GM12892 (cell line): ENCODE measurements at places on chromosomes 16 and 17.

GRCh38 chr16:59021751-59022150, 287.6 kb upstream of the GOT2 start:
- no peak for DNase-seq

DNA sequence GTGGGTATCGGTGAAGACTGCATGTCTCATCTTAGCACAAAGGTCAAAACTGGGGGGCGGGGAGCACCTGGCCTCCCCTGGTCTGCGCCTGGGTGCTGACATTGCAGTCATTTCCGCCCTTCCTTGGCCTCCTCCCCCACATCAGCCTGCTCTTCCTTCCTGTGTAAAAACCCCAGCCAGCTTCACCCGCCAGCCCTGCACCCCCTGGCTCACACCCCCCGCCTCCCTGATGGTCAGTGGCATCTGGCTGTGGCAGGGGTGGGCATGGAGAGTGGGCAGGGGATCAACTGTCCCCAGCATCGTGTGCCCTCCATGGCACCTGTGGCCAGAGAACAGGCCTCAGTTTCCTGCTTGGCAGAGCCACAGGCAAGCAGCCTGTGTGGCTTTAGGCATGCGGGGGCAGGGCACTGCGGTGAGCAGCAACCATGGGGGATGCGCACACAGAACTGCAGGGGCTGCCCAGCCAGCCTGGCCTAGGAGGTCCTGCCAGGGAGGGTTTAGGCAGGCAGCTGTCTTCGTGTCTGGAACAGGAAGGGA, 26.5 kb upstream of the LASP1NB start:
- peak; percentile 97 for DNase-seq

DNA sequence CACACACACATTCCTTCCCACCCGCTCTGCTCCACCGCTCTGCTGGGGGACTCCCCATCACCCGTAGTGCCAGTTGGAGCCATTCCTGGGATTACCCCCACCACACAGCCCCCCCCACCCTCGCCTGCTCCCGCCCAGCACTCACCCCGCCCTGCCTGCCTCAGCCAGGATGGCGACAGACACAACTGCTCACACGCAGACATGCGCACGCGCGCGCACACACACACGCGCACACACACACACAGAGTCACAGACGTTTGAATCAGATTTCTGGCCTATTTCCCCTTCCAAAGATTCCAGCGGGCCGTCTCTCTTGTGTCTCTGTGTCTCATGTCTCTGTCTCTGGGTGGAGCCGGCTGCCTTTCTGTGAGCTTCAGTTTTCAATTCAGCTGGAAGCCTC, 4.4 kb downstream of the CACNA1G start:
- DNase-seq = no peak

GRCh38 chr16:90061437-90061836, 15.7 kb downstream of the PRDM7 start:
- no peak for DNase-seq

DNA sequence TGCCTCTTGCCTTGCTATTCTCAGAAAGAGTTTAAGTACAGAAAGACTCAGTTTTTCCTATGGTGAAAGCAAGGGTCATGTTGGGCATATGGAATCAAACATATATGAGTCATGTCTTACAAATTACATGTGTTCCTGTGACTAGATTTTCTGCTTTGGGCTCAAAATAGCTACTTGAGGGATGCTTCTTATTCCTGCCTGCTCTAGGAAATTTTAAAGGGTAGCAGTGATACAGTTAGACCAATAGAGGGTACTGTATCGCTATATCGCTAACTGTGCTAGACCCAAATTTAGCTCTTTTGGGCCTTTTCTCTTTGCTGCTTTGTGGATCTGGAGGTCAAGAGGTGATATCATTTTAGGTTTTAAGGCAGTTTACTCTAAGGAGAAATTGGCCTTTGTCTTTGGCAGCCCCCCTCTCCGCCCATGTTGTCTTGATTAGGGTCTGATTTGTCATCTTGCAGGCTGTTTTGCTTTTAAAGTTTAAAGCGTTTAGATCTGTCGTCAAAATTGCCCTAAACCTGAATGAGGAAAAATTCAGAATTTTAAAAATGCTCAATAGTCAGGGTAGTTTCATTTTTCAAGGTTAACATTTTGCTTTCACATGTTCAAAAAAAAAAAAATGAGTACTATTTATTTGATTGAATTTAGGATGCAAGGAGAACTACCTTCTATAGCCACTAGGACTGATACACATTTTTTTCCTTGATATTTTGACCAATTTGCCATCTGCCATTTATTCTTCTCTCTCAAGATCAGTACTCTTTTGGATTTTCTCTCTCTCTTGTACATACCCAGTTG, 8.8 kb downstream of the NFATC3 start:
- DNase-seq = no peak

- no peak for DNase-seq
These were observed 1.7 kb downstream of the SMIM5 start for GRCh38 chr17:75634754-75635609.

DNA sequence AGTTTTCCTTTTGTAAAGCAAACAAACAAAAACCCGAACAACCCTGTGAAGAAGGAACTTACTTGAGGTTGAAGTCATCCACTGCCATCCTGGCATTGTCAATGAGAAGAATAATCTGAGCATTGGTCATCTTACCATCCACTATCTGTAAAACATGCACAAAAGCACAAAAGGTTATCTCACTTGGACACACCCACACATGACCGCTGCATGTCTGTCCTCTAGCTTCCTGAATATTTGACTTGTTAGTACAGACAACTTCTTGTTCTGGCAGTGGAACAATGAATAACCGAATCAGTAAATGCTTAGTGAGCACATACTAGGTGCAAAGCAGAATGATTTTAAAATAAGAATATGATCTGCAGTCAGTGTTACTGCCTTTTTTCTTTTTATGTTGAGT, 6.1 kb downstream of the KRT23 start:
- DNase-seq = no peak

- no peak for DNase-seq
These were observed at the start of gene ITGA2B for GRCh38 chr17:44389281-44389680. TSS of gene ITGA2B (minus strand) at chr17:44389649. CDS start at chr17:44389473, 176 bp downstream.

- DNase-seq = no peak
These were observed 43.6 kb downstream of the IKZF3 start for GRCh38 chr17:39820541-39820940.

GRCh38 chr17:50102164-50102991, 7.2 kb downstream of the PDK2 start:
- DNase-seq = no peak

GRCh38 chr17:71615820-71616219, 505.0 kb upstream of the SOX9 start:
- no peak for DNase-seq

DNA sequence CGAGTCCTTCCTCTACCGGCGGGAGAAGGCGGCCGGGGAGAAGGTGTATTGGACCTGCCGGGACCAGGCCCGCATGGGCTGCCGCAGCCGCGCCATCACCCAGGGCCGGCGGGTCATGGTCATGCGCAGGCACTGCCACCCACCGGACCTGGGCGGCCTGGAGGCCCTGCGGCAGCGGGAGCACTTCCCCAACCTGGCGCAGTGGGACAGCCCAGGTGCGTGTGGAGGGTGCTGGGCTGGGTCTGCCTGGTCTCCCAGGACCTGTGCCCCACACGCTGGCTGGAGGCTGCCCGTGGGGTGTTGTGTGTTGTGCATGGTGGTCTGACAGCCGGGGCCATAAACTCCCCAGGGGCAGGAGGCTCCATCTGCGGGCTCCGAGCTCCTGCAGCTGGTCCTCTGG, 25.4 kb downstream of the FLYWCH1 start:
- DNase-seq = no peak

DNA sequence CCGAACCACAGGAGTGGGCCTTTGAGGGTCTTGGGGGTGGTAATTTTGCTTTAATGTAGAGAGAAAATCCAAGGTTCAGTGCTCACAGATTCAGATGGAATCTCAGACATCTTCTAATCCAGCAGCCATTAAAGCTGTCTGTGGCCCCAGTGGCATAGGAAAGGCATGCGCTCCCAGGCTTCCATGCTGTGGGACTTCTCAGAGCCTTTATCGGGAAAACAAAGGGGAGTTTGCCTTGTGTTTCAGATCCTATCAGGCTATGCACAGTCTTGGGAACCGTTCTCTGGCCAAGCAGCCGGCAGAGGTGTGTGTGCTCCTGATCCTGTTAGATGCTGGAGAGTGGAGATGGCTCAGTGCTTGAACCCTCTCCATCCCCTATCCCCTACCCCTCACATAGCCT, 7.8 kb downstream of the ADGRG1 start:
- DNase-seq = no peak

DNA sequence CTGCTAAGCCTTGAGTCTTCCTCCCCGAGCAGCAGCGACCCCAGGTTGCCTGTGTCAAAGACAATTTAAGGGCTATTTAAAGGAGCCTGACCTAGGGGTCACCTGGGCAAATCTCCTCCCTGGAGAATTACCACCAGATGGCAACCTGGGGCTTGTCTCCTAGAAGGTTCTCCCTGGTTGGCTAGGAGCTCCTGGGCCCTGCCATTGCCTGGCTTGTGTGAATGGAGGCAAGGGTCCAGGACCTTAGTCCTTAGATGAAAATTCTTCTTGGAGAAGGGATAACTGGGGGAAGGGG, 51.3 kb upstream of the TAC4 start:
- no peak for DNase-seq

DNA sequence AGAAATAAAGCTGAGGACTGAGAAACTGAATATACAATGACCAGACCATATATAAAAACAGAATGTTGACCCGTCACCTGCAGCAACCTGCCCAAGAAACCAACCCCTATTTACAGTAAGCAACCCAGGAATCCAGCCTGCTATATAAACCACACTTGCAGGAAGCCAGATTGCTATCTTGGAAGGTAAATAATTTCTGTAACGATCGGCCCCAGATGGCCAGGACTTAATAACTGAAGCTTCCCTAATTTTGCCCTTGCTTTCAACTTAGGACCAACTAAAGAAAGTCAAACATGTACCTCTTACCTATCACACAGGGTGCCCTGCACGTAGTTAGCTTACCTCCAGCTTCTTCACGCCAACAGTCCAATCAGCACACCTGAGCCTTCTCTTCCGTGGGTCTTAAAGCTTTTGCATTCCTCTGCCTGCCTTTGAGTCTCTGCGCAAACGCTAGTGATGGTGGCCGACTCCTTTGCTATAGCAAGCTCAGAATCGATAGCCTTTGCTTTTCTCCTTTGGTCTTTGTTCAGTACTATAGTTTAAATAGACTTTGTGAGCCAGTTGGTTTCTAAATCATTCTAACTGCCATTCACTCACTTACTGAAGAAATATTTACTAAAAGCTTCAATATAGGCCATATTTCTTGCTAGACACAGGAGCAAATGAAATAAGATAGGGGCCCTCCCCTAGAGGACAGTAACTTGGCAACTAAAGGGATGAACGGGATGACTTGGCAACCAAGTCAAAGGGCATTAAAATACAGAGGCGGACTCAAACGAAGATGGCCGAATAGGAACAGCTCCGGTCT, 31.3 kb downstream of the MPHOSPH6 start:
- DNase-seq = no peak

DNA sequence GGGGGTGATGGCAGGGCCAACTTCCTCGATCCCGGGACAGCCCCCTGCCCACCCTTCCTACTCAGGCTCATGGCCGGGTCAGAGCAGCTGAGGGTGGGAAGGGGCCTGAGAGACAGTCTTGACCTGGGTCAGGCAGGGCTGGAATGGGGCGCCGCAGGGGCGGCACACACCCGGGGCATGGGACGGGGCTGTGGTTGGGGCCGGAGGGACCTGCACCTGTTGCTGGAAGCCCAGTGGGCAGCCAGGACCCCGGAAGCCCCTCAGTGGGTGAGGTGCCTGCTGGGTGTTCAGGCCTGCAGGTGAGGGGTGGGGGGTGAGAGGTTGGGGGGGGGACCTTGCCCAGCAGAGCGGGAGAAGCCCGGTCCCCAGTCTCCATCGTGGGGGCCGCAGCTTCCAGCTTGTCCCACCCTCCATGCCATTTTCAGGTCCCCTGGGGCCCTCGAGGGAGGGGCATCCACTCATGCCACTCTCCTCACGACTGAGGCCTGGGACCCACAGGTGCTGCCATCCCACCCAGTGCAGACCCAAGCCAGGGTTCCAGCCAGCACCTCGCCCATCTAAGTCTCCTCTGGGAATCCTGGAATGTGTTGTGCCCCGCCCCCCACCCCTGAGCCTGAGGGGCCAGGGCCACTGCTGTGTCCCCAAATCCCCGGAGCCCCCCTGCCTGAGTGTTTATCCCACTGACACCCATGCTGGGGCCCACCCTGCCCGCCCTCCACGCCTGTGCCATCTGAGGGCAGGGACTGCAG, 43.4 kb upstream of the ACSF3 start:
- no peak for DNase-seq

DNA sequence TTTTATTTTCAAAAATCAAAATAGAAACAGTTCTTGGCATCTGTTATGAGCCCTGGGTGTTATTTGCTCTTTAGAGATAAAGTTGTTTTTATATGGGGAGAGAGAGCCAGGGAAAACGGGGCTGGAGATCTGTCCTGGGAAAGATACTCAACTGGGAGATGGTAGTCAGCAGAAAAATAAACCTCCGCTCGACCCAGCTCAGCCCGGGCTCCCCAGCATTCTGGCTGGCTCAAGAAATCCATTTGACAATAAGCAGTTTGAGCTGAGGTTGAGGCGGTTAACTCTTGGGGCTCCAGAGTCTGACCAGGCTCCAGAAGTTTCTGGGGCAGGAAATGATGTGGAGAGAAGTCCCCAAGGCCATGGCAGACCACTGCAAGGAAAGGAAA, 151.9 kb downstream of the IRX5 start:
- no peak for DNase-seq

GRCh38 chr16:84295203-84295860, 654 bp downstream of the WFDC1 start:
- DNase-seq = no peak

DNA sequence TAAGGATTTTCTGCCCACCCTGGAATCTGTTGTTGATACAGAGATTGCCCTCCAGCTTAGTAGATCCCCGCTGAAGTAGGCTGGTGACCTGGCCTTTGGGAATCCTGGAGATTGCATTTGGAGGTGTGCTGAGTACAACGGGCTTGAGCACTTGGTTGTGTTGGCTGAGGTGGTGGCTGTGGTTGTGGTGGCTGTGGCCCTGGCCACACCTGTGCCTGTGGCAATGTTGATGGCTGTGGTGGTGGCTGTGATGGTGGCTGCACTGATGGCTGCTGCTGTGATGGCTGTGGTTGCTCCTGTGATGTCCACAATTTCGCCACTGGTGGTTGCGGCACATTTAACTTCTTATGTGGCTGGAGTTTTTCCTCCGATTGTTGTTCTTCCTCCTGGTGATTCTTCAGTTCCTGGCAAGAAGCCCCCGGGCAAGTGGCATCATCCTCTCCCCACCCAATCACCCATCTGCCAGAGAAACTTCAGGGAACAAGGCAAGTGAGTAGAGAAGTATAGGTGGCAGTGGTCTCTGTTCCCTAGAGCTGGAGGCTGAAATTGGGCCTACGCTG, 4.2 kb downstream of the CCDC200 start:
- DNase-seq = no peak
